ENCODE measurements at places on chromosomes 16 and 17.

DNA sequence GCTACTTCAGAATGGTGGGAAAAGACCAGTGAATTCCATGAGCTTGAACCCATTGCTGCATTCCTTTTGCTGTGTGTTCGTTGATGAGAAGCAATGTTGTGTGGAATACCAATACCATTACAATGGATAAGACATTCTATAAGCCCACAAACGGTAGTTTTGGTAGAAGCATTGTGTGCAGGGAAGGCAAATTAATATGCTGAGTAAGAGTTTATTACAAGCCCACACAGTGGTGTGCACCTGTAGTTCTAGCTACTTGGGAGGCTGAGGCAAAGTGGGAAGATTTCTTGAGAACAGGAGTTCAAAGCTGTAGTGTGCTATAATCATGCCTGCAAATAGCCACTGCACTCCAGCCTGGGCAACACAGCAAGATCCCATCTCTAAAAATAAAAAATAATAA, 19.9 kb upstream of the TENT4B start:
- DNase-seq = no peak

DNA sequence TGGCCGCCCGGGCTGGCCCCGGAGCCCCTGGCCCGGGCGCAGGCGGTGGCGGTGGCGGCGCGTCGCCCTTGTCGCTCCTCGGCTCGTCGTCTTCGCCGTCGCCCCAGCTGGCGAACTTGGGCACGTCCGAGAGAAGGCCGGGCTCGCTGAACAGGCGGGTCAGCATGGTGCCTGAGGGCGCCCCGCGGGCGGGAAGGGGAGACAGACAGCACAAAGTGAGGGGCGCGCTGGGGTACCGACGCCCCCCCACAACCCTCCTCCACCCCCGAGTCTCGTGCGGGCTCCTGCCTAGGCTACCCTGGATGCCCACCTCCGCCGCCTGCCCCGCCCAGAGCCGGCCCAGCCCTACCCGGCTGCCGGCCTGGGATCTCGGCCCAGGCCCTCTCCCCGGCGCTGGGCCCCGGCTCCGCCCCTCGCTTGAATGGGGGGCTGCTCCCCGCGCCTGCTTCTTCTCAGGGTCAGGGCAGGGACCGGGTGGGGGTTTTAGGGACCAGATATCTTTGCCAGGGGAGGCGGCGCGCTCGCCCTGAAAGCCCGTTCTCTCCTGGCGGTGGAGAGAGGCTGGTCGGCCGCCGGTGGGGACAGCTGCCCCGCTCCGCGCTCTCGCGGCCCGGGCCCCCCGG, 1.2 kb downstream of the NEUROD2 start:
- no peak for DNase-seq

DNA sequence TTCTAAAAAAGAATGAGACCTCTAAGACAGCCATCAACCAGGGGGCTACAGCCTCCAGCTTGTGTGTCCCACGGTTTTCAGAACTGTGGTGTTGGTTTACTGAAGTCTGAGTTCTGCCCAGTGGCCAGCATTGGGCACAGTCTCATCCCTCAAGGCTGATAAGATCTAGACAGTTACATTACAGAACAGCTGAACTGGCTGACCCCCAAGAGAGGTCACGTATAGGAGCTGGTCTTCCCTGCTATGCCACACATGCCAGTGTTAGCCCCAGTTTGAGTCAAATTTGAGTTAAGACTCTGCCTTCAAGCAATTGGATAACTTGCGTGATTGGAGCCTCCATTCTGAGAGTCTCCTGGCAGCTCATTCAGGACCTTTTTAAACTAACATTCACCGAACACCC, 14.8 kb upstream of the NUP93 start:
- no peak for DNase-seq

DNA sequence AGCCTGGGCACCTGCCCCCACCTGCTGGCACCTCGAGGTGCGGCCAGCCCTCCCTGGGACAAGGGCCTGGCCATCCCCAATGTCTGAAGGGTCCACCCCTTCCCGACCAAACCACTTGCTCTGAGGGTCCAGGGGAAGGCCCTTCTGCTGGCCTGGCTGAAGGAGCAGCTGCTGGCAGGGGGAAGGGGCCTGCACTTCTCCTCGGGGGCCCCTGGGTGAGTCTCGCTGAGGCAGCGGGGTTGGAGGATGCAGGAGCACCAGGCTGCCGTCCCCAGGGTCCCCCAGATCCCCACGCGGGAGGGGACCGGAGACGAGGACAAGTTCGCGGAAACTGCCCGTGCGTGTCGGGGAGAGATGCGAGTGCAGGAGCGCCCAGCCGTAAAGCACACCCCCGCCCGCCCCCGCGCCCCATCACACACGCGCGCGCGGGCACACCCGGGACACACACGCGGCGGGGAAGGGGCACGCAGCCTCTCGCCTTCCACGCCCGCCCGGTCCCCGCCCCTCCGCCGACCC, 725 bp upstream of the CACNA1H start:
- no peak for DNase-seq

GRCh38 chr17:46876353-46876887, 25.0 kb downstream of the WNT9B start:
- no peak for DNase-seq

DNA sequence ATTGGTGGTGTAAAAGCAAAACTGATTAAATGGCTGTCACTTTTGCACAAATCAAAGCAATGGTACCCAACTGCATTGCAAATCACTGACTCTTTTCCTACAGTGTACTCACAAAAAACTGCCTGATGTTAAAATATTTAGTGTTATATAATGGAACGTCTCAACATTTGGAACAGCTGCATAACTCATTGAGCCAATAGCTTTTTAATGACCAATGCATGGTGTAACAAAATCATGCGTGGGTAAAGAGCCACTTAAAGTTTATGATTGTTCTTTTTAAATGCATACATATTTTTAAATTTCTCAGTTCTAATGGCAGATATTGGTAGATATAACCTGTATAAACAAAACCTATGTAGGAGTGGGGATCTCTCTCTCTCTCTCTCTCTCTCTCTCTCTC, 204.0 kb upstream of the MPHOSPH6 start:
- DNase-seq = no peak

GRCh38 chr16:8229011-8229520, 361.2 kb downstream of the TMEM114 start:
- DNase-seq = no peak

DNA sequence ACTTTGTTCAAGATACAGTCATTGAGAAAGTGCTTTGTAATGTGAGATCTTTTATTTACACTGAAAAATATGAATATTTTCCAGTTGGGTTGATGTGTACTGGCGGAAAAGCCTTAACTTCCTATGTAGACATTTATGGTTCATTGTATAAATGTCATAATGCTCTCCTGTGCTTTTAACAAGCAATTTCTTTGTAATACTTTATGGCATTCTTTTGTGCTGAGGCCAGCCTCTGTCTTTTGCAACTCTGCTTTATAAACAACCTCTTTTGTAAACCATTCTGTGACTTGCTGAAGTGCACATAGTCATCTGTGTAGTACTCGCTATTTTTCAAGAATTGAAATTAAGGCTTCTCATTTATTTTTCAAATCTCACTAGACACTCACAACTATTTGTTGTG, 291.2 kb downstream of the CDH11 start:
- no peak for DNase-seq

DNA sequence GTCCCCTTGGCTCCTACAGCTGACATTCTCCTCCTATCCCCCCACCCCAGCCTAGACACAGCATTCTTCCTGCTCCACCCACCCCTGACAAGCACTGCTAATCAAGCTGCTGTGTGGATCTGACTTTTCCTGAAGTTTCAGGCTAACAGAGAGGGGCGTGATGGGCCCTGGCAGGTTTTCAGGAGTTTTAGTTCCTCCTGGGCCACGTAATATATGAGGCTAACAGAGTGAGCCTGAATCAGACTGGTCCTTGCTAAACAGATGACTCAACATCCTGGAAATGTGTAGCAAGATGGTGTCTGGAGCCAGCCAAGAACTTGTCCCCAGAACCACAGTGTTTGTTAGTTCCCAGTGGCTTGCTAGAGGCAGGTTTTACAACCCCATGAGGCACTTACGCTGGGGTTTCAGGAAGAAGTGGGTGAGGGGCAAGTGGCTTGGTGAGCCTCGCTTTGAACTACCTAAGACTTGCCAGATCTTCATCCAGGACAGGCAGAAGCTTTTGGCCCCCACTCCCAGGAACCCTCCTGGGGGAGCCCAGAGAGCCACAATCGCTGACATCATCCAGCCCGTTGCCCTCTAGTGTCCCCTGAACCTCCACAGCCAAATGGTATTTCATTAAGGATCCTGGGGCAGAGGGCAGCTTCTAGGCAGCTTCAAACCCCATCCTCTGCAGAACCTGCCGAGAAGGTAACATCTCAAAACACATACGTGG, 15.9 kb downstream of the TMEM92 start:
- DNase-seq = peak; percentile 73

DNA sequence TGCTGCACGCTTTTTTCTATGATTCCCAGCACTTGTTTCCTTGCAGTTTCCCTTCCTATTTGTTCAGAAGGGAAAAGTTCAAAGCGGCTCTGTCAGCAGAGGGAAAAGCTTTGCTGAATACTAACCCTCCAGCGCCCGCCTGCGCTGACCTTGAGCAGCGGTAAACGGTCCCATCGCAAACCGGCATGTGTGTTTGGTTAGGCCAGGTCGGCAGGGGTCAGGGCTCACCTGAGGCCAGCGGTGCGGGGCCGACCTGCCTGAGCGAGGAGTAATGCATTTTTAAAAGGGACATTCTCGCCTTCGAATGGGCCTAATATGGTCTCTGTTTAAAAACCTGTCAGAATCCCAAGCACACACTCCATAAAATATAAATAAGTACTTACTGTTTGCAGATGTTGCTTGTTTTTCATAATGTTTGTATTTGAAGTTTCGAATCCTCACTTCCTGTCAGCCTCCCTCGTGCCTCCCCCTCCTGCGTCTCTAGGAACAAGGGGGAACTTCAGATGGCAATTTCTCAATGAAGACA, 110.1 kb downstream of the IRX3 start:
- peak; percentile 29 for DNase-seq

- DNase-seq = no peak
Measured at GRCh38 chr17:74769856-74770497, 6.2 kb downstream of the NAT9 start.

DNA sequence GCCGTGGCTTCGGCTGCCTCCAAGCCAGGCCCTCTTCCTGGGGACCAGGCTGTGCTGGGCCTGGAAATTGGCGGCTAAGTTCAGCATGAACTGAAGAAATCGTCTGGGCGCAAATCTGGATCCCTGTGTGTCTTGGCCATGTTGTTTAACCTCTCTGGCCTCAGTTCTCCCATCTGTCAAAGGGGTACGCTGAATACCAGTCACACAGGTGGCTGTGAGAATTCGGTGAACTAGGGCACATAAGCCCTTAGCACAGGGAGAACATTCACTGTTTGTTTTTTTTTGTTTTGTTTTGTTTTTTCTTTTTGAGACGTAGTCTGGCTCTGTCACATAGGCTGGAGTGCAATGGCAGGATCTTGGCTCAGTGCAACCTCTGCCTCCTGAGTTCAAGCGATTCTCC, 19.0 kb downstream of the LASP1 start:
- no peak for DNase-seq

DNA sequence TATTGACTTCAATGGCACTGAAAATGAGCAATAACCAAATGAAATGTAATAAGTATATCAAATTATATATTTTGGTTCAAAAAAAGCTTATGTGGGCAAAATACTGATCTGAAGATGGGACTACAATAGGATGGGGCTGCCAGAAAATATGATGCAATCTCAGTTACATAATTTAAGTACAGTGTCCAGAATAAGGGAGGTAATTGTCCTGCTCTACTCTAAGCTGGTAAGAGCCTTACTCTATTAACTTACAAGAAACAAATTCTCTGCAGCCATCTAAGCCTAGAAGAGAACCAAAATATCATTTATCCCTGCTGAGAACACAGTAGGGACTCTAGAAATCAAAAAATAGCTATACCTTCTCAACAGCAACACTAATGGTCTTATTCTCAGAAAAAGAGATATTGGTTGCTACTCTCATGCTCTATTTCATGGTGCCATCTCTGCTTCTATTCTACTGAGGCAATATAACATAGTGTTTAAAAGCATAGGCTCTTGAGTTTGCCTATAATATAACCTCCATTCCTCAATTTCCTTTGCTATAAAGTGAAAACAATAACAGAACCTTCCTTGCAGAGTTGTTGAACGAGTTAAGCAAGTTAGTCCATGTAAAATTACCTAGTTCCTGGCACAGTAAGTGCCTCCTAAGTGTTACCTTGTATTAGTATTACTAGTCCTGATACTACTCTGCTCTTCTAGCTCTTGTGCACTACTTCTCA, 19.9 kb downstream of the NQO1 start:
- no peak for DNase-seq

DNA sequence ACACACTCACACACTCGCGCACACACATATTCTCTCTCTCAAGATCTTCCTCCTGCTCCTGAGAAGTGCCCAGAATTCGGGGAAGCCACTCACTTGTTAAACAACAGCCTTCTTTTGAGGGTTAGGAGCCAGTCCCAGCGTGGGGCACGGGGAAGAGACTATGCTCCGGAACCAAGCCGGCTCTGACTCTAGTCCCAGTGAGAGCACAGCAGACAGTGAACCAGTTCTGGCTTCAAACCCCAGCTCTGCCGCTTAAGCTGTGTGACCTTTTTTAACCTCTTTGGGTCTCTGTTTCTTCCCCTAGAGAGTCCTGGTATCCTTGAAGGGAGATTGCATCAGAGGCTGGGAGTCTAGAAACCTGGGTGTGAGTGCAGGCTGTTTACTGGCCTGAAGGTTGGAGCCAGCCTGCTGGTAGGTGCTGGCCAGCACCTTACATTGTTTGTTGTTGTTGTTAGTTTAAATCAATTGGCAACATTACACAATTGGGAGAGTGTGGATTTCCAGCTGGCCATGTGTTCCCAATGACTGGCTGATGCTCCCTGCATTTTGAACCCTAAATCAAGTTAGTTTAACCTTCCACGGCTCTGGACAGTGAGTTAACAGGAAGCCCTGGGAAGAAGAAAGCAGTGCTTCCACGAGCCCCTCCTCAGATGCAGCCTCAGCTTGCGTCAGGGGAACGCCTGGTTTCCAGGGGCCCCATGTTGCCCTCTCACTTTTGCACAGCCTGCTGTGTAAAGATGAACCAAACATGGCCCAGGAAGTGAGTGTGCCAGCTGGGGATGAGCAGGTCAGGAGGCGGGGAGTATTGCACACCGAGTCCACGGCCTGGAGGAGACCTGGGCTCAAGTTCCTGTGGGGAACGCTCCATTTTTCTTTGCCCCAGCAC, 71.5 kb downstream of the GAS7 start:
- peak; percentile 84 for DNase-seq

DNA sequence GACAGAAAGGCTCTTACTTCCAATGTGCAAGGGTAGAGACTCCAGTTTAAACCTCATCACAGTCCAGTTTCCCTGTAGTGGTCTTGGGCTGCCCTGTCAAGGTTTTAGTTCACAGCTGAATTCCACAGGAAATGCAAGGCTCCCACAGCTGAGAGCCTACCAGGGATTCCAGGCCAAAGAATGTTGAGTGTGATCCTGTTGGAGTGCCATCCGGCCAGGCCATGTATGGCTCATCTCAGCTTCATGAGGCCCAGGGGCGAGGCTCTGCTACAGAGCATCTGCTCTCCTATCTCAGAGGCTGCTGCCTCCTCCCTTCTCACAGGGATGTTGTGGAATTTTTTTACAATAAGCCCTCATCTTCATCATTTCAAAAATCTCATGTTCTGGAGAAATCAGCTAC, 239.8 kb upstream of the CCL2 start:
- DNase-seq = no peak
